Activated T-cell treated with anti-CD3 and anti-CD28 coated beads for 48 hours (primary cell): ENCODE measurements at places on chromosomes 11 and 22.
A peak's percentile ranks its signal among the peaks of the same experiment; 100 is the strongest.

GRCh38 chr11:47595029-47595428 is 818 bp upstream of the C1QTNF4 start:
- DNase-seq = no peak

DNA sequence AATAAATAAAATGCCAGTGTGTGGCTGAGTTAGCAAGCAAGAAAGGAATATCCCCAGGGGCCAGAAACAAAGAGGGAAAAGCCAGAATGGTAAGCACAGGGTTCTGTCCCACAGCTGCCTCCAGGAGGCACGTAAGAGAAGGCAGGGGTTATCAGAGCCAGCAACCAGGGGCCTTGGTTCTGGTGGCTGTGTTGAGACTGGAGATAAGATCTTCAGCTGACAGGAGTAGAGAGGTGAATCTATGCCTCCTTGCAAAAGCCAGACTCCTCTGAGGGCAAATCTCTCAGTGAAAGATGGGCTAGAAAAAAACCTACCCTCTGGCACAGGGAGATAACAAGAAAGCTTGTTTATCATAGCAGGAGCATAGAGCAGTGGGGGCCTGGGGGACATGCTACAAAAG is 29.8 kb upstream of the NFAM1 start:
- DNase-seq = no peak

DNA sequence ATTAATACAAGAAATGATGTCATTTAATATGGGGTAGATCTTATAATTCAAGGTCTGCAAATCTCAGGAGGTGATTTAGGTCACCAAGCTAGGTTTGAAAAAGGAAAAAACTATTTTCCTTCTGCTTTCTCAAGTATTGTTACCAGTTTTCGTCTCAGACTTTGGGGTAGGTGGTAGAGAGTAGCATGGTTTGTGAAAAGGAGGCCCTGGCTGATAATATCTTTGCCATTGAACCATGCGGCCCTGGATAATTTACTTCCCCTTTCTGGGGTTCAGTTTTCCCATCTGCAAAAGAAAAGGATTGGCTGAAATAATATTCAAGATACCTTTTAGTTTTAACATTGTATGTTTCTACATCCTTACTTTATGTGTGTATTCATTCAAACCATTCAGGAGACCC is 92.1 kb downstream of the WNT11 start:
- no peak for DNase-seq

DNA sequence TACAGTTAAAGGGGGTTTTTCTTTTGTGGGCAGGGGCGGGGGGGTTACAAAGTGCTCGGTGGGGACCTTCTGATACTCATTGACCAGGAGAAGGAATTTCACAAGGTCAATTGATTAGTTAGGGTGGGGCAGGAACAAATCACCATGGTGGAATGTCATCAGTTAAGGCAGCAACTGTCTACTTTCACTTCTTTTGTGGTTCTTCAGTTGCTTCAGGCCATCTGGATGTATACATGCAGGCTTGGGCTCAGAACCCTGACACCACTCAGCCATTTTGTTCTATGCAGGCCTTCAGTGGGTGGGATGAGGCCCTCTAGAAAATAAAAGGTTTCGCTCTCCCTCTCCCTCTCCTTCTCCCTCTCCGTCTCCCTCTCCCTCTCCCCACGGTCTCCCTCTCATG is 29.6 kb downstream of the TSPAN32 start:
- no peak for DNase-seq

GRCh38 chr11:117676501-117676900 is 120.5 kb downstream of the DSCAML1 start:
- no peak for DNase-seq

DNA sequence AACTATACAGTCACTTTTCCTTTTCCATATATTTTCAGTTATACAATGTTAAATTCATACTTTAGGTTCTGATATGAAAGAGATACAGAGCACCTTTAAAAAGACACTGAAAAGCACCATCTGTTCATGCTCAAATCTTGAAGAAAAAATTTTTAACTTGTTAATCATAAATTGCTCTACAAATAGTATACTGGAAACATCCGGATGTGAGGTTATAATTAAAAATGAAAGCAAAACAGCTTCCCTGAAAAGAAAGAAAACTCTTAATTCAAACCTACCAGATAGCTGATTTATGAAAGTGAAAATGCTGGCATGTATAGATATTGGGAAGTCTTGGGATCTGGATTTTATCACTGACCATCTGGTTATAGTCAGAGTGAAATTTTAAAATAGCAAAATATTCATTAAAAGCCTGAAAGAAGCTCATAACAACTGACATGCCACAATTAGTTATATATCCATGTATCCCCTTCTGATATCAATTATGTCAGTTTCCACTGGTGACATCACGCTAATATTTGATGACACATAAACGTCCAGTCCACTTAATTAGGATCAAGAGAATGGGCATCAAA is 740.0 kb downstream of the DLG2 start:
- no peak for DNase-seq

DNA sequence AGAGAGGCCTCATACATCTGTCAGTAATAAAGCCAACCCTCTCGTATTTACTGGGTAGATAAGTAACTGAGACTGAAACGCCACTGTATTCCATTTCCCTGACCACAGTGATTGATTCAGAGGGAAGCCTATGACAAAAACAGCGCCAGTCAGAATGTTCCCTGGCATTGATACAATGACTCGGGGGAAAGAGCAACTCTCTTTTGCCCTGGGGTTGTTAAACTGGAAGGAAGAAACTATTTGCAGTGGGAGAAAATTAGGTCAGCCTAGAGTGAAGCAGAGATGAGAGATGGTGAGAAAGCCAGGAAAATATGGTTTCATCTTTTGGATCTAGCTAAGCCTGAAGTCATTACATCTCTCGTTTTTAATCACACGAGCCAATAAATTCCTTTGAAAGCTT is 48.6 kb upstream of the RBFOX2 start:
- no peak for DNase-seq

DNA sequence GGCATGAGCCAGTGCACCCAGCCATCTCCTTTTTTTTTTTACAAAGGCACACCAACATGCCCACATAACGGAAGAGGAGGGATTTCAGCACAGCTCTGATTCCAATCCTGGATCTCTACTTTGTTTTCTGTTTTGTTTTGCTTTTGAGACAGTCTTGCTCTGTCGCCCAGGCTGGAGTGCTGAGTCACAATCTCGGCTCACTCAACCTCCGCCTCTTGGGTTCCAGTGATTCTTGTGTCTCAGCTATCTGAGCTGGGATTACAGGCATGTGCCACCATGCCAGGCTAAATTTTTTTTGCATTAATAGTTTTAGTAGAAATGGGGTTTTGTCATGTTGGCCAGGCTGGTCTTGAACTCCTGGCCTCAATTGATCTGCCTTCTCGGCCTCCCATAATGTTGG is 28.1 kb downstream of the VSTM5 start:
- DNase-seq = no peak

DNA sequence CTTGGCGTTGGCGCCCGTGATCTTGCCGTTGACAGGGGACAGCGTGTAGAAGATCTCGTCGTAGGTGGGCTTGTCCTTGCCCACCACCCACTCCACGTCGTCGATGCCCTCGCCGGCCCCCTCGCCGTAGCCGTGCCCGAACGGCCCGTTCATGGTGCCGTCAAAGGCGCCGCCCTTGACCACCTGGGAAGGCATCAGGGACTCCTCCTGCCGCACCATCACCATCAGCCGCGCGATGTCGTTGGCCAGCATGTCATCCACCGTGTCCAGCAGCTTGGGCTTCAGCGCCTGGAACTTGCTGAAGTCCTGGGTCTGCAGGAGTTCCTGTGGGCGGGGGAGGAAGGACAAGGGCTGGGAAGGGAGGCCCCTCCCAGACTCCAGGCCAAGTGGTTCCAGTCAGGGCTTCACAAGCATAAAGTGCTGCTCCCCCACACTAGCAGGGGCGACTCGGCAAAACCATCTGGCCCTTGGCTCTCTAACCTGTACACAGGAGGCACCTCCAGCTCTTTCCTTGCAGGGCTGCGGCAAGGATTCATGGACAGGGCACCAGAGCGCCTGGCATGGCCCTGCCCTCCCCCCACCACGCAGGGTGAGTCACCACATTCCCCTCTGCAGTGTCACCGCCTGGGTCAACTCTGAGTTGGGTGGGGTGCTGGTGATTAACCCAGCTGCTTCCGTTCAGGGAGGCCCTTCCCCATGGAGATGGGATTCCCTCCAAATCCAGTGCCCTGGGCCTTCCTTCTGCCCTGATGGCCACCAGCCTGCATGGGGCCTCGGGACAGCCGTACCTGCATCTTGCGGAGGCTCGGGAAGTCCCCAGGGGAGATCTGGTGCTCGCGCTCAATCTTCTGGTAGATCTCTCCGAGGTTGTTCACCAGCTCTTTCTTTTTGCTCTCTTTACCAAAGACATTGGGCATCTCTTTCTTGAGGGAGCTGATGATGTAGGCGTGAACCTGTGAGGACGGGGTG is 10.4 kb upstream of the CDC42BPG start:
- DNase-seq = no peak

DNA sequence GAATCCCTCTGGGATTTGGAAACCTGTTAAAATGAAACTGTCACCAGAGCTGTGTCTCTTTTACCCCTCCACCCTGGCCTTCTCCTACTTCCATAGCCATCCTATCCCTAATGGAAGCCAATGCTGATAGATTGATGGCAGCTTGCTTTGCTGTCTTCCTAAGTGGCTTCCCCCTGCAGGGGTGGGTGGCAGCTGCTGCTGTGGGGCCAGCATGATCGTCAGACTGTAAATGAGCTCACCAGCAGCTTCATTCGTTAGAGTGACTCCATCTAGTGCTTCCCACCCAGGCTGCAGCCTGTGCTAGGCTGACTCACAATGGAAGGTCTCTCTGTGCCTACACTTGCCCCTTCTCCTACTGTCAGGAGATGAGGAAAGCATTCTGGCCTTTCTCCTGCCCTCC is 311.0 kb downstream of the BUD13 start:
- no peak for DNase-seq

- no peak for DNase-seq
Measured at GRCh38 chr11:129086976-129087375, 105.1 kb downstream of the ARHGAP32 start.

GRCh38 chr11:34653851-34654482 is 33.1 kb downstream of the EHF start:
- peak; percentile 16 for DNase-seq

DNA sequence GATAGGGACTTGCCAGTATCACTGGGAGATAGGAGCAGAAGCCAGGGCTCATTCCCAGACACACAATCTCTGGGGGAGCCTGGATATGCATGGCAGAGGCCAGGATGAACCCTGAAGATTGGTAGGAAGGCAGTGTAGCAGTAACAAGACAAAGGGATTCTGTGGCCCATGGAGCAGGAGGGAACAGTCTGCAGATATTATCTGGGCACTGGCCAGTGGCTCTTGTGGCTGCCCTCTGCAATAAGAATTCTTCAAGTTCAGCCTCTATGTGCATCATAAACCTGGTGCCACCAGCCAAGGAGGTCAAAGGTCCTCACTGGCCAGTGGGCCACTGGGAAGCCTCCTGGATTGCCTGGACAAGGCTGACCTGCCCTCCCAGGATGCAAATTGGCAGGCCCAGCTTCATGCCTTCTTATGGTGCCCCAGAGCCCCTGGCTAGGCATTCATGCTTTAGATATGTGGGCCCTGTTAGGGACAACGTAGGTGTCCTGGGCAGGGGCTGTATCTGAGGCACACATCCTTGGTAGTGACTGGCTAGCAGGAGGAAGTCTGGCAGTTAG is 29.2 kb downstream of the KCNQ1OT1 start:
- DNase-seq = no peak

DNA sequence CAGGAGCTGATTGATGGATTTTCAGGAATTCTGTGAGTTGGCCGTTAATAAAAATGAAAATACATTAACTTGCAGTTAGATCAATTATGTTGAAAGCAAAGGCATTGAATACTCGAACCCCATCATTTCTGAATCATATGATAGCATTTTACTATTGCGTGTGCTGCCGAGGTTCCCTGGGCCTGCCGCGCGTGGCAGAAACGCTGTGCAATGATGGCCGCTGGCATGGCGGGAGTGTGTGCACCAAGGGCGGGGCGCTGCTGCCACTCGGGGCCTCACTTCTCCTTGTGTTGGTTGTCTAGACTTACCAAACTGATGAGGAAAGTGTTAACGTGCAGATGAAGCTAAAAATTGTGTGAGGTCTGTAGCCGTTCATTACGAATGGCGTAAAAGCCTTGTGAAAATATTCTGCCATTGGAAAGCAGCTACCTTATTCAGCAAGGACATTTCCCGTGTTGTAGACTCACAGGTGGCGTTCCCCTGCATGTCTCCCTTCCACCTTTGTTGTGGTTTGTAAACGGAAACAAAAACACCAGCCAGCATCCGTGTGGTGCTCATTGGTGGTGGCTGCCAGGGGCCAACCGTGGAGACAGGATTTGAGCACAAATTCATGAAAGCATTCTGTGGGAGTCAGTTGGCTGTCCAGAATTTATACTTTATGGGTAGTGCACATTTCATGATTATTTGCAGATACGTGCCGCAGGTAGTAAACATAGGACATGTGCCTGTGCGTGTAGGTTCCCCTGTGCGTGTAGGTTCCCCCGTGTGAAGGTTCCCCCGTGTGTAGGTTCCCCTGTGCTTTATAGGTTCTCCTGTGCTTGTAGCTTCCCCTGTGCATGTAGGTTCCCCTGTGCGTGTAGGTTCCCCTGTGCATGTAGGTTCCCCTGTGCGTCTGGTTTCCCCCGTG is 5.9 kb upstream of the GRAMD4 start:
- DNase-seq = peak; percentile 46

- no peak for DNase-seq
Measured at GRCh38 chr11:34203377-34203871, 98.0 kb downstream of the NAT10 start.

DNA sequence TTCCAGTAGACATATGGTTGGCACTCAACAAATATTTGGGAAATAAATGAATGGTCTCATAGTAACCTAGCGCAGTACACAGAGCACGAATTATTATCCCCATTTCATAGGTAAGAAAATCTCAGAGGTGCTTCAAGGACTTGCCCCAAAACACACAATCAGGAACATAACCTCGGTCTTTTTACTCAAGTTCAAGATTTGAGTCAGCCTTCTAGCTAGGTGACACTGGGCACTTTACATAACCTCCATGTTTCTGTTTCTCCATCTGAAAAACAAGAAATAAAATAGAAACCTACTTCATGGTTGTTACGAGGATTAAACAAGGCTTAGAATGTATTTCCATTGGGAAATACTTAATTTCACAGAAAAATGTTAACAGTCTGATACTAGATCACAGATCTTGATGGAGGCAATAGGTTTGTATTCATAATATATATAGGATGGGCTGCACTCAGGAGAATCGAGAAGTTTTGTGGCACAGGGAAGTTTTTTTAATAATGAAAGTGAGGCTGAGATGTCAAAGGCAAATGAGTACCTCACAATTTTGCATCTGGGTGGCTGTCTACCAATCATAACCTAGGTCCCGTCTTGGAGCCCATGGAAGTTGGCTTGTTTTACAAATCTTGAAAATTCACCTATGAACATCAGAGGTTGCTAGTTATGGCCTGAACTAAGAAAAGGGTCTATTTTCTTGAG is 147.4 kb upstream of the ZC3H12C start:
- DNase-seq = no peak
